ENCODE measurements at places on chromosomes 5 and 9.

DNA sequence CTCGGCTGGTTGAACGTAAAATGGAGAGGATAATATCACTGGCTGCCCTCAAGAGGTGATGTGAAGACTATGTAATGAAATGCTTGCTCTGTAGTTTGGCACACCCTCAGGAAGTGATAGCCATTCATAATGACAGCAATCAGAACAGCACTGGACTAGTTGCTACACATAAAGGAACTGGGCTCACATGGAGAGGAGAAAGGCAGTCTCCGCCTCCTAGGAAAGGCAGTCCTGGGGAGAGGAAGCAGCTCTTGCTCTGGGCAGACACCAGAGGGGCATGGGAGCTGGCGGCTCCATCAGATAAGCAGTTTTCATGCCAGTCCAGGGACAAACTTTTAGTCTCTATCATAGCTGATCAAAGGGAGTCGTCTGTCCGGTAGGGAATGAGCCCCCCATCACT, 46.9 kb downstream of the ARHGEF37 start:
- DNase-seq, result no peak

DNA sequence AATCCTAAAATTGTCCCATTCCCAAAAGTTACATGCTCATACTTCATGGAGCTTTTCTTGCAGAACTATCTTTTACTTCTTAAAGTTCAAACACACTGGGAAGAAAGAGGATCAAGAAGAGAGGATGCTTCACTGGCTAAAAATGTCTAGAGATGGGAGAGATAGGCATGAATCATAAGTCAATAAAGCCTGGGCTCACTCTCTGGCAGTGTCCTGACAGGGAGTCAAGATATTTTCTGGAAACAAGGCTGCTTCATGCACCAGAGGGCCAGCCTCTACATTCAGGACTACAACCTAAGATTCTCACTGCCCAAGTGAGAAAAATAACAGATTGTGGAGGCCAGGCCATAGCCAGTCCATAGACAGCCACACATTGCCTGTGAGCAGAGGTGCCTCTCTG, 1358.4 kb downstream of the EFNA5 start:
- no peak for DNase-seq

DNA sequence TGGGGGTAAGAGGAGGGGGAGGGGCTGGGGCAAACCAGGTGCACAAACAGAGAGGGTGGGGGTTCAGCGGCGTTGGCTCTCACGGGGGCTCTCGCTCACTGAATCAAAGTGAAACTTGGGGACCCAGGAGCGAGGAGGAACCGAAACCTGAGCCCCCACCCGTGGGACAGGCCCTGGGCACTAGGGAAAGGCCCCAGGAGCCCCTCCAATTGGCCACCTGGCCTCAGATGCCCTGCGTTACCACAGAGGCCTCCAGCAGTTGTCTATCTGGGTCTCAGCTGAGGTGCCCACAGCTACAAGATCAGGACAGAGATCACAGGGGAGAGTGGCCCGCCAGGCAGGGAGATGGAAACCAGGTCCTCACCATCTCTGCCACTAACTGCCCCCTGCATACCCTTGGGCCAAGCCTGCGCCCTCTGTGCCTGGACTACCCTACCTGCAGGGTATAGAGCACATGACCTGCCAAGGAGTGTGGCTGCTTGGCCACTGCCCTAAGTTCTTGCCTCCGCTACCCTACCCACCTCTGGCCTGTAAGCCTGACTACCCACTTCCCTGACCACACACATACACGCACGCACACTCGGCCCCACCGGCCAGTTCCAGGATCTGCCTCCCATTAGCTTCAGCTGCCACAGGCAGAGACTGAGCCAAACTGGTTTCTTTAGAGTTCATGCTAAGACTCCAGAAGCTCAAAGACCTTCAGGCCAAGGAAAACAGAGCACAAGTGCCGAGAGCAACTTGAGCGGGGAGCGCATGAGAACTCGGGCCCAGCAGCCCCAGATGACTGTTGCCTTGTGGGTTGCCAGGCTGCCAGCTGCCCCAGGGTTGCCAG, 39.9 kb downstream of the PAX5 start:
- DNase-seq, result no peak

- no peak for DNase-seq
These were observed 216.0 kb downstream of the KDM4C start for GRCh38 chr9:6973762-6974161.

- DNase-seq, result no peak
These were observed 689.6 kb upstream of the CDH10 start for GRCh38 chr5:25334350-25334749.

DNA sequence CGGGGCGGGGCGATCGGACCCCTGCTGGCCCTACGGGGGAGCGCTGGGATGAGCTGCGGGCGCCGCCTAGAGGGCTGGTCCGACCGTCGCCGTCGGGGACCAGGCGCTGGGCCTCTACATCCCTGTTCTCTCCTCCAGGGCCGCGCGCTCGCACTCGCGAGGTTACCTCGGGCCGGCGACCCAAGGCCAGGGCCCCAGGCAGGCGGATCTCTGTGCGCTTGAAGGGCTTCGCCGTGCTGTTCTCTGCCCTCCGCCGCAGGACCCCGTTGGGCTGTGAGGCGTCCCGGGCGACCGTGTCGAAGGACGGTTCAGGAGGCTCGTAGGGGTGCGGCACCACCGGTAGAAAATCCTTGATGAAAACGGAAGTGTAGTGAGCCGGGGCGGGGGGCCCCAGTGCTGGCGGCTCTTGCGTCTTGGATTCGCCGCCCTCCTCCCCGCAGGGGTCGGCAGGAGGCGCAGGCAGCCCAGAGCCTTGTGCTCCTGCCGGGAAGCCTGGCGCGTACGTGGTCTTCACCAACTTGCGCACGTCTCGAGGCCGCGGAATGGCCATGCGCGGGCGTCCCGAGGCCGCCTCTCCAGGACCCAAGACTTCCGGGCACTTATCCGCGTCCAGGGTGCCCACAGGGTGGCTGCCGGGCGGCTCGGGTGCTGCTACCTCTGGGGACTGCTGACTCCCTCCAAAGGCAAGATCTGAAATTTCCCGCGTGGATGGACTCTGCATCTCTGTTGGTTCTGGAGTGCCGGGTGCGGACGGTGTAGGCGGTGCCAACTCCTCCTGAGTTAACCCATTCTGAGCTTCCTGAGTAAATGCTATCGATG, 2.0 kb downstream of the PROB1 start:
- peak; percentile 70 for DNase-seq

DNA sequence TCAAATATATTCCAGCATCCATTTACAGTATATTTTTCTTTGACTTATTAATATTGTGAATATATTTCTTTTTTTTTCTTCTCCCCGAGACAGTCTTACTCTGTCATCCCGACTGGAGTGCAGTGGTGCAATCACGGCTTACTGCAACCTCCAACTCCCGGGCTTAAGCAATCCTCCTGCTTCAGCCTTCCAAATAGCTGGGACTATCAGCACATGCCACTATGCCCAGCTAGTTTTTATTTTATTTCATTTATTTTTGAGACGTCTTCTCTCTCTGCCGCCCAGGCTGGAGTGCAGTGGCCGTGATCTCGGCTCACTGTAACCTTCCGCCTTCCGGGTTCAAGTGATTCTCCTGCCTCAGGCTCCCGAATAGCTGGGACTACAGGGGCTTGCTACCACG, 7.4 kb upstream of the GLIPR2 start:
- no peak for DNase-seq

DNA sequence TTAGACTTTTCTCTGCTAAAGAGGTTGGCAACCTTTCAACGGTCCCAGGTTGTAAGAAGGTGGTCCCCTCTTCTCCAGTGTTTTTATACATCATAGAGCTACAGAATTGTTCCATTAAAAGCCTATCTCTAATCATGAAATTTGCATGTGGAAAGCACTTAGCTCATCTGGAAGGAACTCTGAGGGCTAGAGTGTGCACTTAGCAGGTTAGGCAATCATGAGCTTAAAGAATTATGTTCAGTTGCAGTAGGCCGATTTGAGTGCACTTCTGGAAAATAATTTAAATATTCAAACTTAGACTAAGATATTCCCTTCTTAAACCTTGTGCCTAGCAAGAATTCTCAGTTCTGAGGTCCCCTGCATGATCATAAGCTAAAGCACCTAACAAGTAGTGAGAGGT, 468.7 kb downstream of the SPATA31D1 start:
- DNase-seq, result no peak

DNA sequence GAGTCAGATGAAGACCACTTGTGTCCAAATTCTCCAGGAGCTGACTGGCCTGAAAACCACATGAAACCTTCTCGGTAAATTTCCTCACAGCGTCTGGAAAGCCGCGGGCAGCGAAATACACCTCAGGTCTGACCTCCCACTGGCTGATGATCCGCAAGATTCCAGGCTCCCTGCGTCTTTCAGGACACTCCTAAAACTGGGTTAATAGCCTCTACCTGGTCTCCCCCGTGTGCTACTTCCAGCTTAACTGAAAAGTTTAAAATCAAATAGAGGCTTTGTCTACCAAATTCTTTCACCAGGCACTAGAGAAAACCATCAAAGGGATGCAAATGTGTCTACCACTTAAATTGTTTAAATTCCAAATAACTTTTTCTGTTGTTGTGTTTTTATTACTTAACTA, 312.6 kb downstream of the DRD1 start:
- no peak for DNase-seq

DNA sequence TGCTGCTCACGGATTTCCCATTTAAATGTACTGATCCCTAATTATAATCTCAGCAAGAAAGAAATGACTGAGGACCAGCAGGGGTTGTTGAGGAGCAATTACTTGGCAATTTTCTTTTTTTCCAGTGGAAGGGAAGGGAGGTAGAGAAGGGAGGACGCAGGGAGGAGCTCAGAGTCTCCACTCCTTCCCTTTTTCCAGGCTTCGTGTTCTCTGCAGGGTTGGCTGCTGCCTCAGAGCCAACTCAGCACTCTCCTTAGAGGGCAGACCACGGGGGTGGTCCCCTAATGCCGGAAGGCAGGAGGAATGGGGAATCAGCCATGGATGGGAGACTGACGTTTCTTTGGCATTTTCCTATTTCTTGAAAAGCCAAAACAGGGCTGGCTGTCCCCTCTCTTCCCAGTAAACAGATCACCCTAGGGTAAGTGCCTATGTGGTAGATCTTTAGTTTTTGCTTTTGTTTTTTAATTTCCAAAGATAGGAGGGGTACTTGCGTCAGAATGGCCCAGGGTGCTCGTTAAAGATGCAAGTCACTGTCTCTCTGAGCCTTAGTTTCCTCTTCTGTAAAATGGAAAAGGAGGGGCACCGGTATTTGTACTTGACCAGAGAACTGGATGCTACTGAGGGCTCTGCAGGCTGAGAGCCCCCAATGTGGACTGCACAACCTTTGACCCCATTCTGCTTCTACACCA, 39.6 kb upstream of the LCP2 start:
- no peak for DNase-seq

DNA sequence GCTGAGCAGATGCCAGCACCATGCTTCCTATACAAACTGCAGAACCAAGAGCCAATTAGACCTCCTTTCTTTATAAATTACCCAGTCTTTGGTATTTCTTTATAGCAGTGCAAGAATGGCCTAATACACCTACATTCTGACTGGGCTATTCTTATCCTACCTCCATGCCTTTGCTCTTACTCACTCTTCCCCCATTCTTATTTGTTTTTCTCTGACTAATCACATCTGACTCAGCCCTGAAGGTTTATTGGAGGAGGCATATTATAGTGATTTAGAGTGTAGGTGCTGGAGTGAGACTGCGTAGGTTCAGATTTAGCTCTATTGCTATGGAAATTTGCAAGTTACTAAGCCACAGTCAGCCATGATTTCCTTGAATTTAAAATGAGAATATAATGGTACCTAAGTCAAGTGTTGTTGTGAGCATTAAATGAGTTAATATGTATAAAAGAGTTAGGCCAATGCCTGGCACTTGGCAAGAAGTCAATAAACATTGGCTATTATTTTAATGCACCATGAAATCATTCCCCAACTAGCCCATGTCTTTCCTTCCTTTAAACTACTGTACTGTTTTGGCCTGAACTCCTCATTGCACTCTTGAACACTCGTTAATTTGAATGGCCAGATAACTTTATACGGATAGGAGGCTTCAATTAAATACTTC, 531.2 kb upstream of the ZNF608 start:
- DNase-seq, result no peak

DNA sequence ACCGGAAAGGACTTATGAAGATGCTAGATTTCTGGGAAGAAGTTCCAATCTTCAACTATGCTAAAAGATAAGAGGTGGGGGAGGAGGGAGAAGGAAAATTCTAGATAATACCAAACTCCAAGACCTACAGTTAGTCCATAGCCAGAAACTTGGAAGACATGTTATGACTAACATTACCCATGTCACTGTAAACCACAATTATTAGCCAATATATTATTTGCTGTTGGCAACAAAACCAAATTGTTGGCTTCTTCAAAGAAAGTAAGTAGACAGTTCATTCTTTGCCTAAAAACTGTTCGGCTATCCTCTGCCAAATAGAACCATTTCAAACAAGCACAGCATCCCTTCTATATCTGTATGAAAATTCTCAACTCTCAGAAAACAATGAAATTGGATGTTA, 25.1 kb downstream of the PRLR start:
- no peak for DNase-seq

- DNase-seq, result no peak
These were observed 135.0 kb upstream of the CCDC152 start for GRCh38 chr5:42621662-42622061.

DNA sequence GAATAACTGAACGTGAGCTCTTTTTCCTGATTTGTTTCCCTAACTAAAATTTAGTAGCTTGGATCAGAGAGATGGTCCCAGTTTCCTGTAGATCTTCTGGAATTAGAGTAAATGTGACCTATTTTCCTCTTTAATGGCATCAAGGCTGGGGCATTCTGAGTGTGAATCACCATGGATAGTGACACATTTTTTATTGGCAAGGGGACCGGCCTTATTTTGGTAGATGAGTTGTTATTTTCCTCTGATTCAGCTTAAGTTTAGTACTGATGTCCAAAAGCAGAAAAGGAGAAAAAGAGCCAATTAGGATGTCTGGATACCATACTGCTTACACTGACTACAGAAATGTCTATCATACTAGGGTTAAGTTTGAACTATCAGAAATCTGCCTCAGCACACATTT, 68.1 kb downstream of the RNF38 start:
- DNase-seq, result no peak

- no peak for DNase-seq
These were observed 2.8 kb downstream of the NR3C1 start for GRCh38 chr5:143400541-143401226.

DNA sequence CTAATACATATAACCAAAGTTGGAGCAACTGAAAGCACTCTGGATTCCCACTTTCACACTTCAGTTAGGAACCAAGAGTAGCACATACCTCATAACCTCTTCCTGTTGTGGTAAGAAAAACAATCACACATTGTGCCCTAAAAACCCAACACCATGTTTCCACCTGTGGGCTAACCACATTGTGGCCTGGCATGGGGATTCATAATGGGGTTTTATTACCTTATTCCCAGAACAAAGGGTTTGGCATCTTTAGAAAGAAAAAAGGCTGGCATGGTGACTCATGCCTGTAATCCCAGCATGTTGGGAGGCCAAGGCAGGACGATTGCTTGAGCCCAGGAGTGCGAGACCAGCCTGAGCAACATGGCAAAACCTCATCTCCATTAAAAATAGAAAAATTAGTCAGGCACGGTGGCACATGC, 60.6 kb downstream of the HSD17B3 start:
- DNase-seq, result no peak
